ENCODE measurements at places on chromosomes 13 and 19. TPM values are rescaled to one million over a fixed set of nuclear protein-coding genes. Genes with fewer than 3 reads are reported as not detected.

ACP7 gene
- total RNA-seq, result 0.14 TPM

- DNase-seq, result no peak
Observed at GRCh38 chr13:108897955-108898354, 268.5 kb downstream of the MYO16 start.

GRCh38 chr19:347946-348861, 3.6 kb upstream of the MIER2 start:
- DNase-seq, result peak; percentile 77

DNA sequence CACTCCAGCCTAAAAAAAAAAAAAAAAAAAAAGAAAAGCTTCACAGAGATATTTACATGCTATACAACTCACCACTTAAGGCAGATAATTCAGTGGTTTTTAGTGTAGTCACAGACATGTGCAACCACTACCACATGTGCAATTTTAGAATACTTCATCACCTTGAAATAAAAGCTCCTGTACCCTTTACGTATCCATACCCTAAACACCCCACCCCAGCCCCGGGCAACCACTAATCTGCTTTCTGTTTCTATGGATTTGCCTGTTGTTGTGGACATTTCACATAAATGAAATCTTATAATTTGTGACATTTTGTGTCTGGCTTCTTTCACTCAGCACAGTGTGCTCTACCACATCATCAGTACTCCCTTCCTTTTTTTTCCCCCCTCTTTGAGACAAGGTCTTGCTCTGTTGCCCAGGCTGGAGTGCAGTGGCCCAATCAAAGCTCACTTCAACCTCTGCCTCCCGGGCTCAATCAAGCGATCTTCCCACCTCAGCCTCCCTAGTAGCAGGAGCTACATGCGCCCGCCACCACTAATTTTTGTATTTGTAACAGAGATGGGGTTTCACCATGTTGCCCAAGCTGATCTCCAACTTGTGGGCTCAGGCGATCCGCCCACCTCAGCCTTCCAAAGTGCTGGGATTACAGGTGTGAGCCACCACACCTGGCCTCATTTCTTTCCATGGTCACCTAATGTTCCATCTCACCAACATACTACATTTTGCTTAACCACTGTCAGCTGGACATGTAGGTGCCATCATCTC, 4.0 kb downstream of the DDX39A start:
- DNase-seq, result peak; percentile 2

DNA sequence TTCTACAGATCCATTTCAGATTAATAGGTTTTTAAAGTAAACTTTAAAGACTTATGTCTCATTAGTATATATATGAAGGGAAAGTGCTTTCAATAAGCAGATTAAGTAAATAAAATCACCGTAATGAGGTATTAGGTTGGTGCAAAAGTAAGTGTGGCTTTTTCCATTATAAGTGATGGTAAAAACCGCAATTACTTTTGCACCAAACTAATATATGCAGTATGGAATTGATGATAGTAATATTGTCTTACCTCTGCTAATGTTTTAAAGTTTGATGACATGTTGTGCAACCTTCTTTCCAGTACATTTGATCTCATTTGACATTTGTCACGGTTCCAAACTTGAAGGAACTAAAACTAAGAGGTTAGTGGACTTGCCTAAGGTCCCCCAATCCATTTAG, 1819.3 kb downstream of the PCDH9 start:
- no peak for DNase-seq

GRCh38 chr13:21342699-21343442, 116.2 kb downstream of the ZDHHC20 start:
- no peak for DNase-seq

GRCh38 chr13:39820606-39821005, 165.1 kb downstream of the COG6 start:
- peak; percentile 26 for DNase-seq

SIAH3 gene
- total RNA-seq, result 0.07 TPM

ZNF845 gene
- total RNA-seq, result 9.9 TPM

- DNase-seq, result no peak
Observed at GRCh38 chr13:32472194-32472621, 44.3 kb upstream of the N4BP2L1 start.

DNA sequence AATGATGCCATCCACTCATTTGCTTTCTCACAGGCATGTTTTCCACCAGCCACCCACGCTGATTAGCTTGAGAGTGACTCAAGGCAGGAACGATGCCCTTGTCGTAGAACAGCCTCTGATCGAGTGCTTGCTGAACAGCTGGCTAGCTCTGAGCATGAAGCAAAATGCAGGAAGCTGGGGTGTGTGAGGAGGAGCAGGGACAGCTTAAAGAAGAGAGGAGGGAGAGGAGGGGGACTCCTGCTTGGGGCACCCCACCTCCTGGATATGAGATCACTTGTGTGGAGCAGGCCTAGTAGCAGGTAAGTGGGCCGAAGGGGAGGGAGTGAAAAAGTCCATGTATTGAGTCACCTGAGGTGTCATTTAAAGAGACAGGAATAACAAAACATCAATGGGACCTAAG, 48.8 kb downstream of the IRS2 start:
- DNase-seq, result no peak

GRCh38 chr19:32330213-32330857, 15.1 kb upstream of the ZNF507 start:
- DNase-seq, result no peak

IZUMO1 gene
- 0.18 TPM for total RNA-seq

VRK3 gene
- 34.3 TPM for total RNA-seq

C19orf18 gene
- 0.38 TPM for total RNA-seq

- no peak for DNase-seq
Observed at GRCh38 chr13:68099631-68100030, 869.5 kb upstream of the PCDH9 start.

DNA sequence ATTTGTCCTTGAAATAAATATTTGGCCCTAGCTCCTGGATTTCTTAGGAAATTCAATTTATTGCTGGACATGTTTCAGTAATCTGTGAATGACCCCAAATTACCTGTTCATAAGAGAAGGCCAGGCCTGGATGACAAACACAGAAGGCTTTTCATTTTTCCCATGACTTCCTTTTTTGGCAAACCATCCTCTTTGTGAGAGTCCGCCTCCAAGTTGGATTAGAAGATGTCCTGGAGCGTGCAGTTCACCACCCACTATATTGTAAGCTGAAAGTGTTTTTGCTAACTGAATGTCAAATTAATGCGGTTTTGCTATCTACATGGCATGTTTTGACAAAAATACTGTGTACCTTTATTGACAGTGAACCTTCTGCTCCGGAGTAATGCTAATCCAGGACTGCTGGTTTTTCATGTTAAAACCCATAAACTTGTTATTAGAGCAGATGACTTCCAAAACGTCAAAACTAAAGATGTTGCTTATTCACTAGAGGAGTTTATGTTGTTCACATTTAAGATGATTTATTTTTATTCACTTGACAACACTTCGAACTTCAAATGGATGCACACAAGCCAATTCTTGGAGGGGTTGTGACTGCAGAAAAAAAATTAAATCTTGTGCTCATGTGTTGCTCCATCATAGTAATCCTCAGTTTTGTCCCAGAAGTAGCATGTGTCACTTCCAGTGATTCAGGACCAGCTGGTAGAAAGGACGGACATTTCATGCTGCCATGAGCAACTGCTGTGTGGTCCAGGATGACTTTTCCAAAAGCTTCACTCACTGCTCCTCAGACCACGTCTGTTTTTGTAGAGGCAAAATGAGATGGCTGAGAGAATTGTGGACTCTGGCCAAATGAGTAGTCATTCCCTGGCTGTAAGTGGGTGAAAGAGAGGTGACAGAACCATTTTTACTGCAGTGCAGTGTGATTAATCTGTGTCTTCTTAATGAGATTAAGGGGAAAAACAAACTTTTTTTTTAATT, 71.0 kb downstream of the ITGBL1 start:
- no peak for DNase-seq

- no peak for DNase-seq
Observed at GRCh38 chr19:5567970-5568407, 236 bp upstream of the TINCR start.

DNA sequence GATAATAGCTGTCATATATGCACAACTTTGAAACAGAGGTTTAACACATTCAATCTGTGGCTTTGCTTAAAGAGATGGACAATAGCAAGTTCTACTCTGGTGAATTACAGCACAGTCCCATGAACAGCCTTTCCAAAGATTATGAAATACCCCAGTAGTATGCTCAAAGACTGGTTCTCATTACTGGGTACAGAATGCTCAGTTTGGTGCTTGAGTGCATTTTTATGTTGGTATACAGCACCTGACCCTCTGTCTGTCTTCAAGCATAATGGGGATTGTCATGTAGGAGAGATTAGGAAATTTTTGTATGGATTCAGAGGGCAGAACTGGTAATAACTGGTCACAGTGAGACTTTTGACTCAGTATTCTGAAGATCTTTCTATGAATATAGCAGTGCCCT, 7.6 kb downstream of the LMO7 start:
- no peak for DNase-seq

CDX2 gene
- total RNA-seq, result 0.04 TPM
